ENCODE measurements at places on chromosomes 7 and 10.

DNA sequence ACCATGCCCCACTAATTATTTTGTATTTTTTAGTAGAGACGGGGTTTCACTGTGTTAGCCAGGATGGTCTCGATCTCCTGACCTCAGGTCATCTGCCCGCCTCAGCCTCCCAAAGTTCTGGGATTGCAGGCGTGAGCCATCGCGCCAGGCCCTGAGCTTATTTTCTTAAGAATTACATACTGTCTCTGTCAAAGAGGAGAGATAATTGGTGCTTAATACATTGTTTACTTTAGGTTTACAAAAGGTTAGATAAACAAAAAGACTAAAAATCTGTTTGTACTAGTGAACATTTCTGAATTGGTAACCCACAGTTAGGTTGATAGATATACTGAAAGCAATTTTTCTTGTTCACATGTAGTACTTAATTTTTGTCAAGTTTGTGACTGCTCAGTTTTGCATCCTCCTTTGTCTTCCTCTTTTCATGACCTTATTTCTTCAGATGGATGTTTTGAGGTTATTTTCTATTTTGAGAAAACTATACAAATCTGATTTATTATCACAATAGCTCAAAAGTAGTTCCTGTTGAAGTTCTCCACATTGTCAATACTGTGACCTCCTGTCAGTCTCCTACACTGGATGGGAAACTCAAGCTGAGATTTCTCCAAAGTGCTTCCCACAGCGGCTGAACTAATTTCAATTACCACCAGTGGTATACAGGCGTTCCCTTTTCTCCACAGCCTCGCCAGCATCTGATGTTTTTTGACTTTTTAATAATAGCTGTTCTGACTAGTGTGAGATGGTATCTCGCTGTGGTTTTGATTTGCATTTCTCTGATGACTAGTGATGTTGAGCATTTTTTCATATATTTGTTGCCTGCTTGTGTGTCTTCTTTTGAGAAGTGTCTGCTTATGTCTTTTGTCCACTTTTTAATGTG lies 22.5 kb downstream of the HHEX start:
- DNase-seq, result no peak

GRCh38 chr10:52465202-52465601 lies 151.1 kb downstream of the DKK1 start:
- DNase-seq, result no peak

- no peak for DNase-seq
Measured at GRCh38 chr10:6674291-6674690, 94.2 kb upstream of the PRKCQ start.

DNA sequence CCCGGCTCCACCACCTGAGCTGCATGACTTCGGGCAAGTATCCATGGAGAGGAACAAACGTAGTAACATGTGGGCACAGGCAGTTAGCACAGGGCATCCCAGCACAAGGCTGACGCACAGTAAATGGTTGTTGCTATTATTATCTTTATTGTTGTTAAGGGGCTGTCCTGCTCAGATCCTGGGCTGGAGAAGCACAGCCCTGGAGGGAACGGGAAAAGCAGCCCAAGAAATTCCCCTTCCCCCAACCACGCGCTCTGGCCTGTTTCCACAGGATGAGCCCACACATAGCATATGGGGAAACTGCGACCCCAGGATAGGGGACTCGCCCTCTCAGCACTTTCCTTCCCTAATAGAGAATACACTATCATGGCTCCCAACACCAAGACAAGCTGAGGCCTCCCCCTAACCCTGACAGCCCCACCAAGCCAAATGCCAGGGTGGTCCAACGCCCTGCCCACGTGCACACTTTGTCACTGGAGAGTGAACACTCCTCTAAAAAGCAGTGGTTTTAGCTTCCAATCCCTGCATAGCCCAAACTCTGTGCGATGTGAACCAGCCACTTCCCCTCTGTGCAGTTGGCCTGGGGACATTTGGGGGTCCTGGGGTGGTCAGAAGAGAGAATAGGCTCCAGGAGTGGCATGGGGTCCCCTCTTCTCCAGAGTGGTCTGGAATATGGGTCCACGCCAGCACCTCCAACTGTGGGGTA lies 11.0 kb downstream of the PSD start:
- DNase-seq, result no peak

DNA sequence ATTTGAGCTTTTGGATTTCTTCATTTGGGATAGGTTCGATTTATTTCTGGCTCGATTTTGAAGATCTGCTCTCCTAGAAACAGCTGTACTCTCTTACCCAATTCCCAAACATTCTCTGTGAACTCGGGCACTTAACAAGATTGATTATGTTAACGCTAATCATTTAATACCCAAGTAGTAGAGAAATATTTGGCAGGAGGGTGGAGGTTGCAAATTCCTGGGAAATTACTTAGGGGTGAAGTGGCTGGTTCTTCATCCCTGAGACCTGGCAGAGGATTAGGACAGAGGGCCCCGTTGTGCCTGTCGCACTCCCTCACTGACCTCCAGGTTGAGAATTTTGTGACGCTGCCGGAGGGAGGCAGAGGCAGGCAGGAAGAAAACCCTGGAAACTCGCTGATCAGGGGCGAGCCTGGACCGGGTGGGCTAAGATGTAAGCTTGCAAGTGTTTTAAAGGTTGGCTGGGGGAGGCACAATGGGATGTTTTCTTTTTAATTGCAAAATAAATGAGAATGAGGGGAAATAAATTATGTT lies 182.6 kb downstream of the TCF7L2 start:
- no peak for DNase-seq

GRCh38 chr7:19113855-19114550 lies 3.4 kb downstream of the TWIST1 start:
- no peak for DNase-seq

- no peak for DNase-seq
Measured at GRCh38 chr7:54831644-54832095, 72.7 kb upstream of the SEC61G start.

GRCh38 chr7:70456719-70457118 lies 675.2 kb upstream of the GALNT17 start:
- no peak for DNase-seq

GRCh38 chr10:2858452-2858851 lies 208.9 kb upstream of the PFKP start:
- no peak for DNase-seq

- DNase-seq, result no peak
Measured at GRCh38 chr7:66727058-66727457, 13.5 kb upstream of the RABGEF1 start.

GRCh38 chr7:100965045-100965722 lies 4.2 kb upstream of the MUC12 start:
- no peak for DNase-seq

- DNase-seq, result no peak
Measured at GRCh38 chr7:143924851-143925250, 10.2 kb upstream of the OR2F2 start.

DNA sequence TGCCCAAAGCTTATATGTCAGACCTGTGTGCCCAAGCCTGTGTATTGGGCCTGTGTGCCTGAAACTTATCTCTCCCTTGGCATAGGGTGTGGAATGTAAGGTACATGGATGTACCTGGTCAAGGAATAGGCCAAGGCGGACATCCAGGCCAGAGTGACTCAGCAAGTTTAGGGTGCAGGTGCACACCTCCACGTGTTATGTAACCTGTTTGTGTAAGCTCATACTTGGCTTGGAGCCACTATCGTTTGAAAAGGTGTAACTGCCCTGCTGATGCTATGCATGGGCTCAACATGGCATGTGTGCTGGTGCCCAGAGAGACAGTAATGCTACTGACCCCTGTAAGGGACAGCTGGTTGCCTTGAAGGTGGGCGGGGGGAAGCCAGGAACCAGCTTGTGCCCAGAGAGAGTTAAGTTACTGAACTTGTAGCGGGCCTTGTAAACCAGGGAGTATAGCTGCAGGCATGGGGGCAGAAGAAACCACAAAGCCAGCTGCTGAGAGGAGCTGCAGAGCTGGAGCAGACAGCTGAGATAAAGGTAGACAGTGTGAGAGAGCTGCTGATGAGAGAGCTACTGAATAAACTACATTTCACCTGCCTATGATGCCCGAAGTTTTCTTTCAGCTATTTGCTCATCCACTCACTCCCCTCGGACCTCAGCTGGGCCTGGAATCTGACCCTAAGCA lies 656.4 kb upstream of the ZWINT start:
- no peak for DNase-seq

- DNase-seq, result no peak
Measured at GRCh38 chr7:98640375-98640774, 23.3 kb downstream of the NPTX2 start.

- DNase-seq, result no peak
Measured at GRCh38 chr7:98982686-98983085, 104.4 kb downstream of the TRRAP start.

DNA sequence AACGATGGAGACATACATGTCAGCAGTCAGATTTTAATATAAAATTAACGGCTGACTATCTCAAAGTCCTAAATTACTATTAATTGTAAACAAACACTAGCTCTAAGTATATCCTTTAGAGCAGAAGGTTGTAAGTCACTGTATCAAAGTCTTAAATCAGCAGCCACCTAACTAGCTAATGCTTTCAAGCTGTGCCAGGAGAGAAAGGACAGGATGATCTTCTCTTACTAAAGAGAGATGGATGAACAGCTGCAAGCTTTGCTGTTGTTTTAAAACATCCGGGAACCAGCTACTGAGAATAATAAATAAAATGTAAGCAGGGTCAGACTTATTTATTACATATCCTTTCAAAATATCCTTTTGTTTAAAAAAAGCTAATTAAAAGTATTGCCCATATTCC lies 24.0 kb upstream of the ABLIM1 start:
- DNase-seq, result no peak

- DNase-seq, result no peak
Measured at GRCh38 chr10:49500412-49500811, 38.5 kb downstream of the ERCC6 start.

- no peak for DNase-seq
Measured at GRCh38 chr7:150949564-150949963, 28.6 kb downstream of the KCNH2 start.

DNA sequence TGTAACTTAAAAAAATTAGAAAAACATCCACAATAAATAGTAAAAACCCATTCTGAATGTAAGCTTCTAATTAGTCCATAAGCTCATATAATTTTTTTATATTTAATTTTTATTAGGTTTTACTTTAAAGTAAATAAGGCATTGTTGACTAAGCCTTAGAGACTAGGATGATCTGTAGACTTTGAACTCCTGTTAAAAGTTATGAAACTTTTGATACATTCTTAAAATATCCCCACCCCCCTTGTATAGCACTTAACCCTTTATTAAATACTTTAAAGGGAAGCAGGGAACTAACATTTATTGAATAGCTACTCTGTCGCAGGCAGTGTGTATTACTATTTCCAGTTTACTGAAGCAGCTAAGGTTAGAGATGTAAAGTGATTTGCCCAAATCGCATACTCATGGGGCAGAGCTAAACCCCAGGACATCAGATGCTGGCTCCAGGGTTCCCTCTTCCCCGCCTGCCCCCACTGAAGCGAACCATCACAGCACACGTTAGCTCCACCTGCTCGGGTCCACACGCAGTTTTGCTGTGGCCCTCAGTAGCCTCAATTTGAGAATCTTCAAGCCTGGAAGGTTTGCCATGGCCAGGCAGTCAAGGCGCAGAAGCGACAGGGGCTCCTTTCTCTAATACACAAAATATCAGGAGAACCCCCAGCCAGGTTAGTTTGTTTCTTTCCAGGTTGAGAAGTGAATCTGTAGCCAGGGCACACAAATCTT lies 762 bp downstream of the PON1 start:
- DNase-seq, result no peak

DNA sequence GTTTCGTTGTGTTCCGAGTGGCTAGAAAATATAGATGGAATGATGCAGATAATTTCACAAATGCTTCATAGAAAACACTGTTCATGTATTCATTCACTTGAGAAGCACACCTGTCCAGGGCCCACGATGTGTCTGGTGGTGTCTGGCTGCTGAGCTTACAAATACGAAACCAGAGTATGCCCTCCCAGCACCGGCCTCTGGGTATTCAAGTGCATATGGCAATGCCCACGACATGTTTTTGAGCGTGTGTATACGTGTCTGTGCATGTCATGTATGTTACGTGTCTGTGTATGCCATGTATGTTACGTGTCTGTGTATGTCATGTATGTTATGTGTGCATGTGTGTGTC lies 37.9 kb downstream of the IL2RA start:
- peak; percentile 6 for DNase-seq

DNA sequence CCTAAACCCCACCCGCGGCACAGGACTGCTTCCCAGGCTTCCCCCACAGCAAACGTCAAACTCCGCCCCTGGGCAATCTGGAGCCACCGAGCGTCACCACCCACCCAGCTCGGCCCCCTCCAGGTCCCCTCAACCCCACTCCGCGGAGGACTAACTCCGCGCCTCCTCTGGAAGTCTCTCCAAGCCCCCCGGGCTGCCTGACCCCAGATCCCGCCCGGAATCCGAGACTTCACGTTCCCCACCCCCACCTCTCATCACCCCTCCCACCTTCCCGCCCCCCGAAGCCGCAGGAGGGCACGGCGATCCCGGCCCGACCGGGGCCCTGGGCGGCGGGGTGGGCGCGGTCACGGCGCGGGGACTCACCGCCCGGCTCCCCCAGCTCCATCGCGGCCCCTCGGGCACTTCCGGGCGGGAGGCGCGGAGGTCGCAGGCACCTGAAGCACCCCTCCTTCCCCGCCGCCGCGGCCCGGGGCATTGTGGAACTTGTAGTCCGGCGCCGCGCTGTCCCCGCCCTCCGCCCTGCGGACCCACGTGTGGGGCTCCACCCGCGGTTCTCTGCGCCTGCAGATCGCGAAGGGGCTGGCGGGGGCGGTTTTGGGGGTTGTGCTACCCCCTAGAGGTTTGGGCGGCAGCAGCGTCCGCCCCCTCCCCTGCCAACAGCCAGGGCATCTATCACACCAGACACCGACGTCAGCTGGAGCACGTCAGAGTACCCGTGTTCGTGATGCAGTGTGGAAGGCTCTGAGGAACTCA lies at the start of gene TMUB1:
Gene TMUB1 (minus strand): TSS at position 423 of the 753 bp plus-strand sequence. CDS start 930 bp downstream, outside the sequence.
- DNase-seq, result peak; percentile 72

DNA sequence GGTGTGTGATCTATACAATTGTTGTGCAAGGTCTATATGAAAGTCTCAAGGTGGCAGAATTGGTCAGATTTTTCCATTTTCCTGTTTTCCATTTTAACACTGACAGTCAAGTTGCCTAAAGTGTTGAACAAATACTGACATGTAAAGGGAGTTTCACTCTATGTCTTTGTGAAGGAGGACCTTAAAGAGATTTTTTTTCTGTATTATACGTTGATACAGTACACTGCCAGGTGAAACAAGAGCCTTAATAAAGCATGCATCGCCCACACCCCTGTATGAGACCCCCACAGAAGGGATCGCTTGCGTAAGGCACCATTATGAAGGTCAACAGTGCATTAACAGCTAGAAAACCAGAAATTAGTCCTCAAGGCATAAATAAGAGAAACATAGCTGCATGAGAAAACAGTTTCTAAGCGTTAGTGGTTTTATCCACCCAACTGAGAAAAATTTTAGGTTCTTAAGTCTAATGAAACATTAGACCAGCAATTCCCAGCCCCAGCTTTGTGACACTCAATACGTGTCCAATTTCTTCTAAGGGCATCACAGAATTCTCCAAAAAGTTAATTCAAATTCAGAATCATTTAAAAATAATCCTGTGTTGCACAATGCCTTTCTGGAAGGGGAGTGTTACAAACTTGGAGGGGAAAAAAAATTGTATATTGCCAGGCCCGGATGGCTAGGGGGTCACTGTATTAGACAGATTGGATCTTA lies 6.9 kb downstream of the KLF6 start:
- DNase-seq, result no peak

- no peak for DNase-seq
Measured at GRCh38 chr7:104820836-104821535, 193.0 kb upstream of the KMT2E start.

- DNase-seq, result no peak
Measured at GRCh38 chr10:43599333-43599732, 6.9 kb upstream of the ZNF485 start.

Measured in mucosa of gallbladder (tissue), 1 donor.